ENCODE measurements at places on chromosomes 6 and 20.

- DNase-seq = no peak
Observed at GRCh38 chr20:40635971-40636370, 53.1 kb downstream of the MAFB start.

DNA sequence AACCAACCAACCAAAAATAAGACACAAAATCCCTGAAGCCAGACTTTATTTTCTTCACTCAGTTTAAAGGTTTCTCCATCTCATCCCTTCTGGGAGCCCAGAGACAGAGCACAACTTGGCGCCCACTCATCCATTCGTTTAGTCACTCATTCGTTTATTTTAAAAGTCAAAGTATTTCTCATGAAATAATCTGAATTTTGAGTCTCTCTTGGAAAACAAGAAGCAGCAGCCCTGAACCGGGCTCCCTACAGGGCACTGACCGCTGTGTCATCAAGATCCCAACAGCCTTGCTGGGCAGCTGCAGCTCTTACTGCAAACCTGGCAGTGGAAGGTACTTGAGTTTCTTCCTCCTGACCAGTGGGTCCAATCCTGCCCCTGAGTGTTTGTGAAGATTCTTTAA is 171.6 kb downstream of the THBS2 start:
- no peak for DNase-seq

DNA sequence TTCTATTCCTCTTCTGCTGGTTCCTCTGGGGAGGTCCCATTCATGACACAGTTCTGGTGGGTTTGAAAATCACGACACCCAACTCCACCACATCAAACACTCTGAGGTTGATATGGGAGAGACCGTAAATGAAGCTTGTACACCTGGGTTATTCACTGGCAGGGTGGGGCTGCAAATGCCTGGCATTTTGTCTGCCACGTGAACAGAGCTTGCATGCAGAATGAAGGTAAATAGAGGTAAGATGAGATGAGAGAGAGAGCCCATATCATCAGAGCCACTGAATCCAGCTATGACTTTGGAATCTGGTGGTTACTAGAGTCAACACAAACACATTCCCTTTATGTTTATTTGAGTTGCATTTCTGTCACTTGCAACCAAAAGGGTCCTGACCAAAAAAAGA is 97.4 kb downstream of the BANF2 start:
- DNase-seq = no peak

- no peak for DNase-seq
Observed at GRCh38 chr20:23923891-23924435, 44.4 kb upstream of the CST5 start.

GRCh38 chr20:23226612-23227265 is 123.9 kb upstream of the NXT1 start:
- DNase-seq = no peak

- no peak for DNase-seq
Observed at GRCh38 chr6:133312006-133312405, 70.8 kb downstream of the EYA4 start.

DNA sequence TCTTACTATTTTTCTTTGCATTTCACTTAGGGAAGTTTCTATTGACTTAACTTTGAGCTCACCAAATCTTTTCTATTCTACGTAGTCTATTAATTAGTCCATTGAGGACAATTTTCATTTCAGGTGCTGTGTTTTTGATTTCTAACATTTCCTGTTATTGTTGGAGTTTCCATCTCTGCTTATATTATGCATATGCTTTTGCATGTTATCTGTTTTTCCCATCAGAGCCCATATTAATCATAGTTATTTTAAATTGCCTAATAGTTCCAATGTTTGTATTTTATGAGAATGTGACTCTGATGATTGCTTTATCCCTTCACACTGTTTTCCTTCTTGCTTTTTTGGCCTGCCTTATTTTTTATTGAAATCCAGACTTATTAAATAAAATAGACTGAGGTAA is 414.5 kb upstream of the OPRM1 start:
- DNase-seq = no peak

- DNase-seq = no peak
Observed at GRCh38 chr6:156886409-156886808, 109.2 kb downstream of the ARID1B start.

- DNase-seq = no peak
Observed at GRCh38 chr6:63268574-63268973, 51.2 kb downstream of the LGSN start.

DNA sequence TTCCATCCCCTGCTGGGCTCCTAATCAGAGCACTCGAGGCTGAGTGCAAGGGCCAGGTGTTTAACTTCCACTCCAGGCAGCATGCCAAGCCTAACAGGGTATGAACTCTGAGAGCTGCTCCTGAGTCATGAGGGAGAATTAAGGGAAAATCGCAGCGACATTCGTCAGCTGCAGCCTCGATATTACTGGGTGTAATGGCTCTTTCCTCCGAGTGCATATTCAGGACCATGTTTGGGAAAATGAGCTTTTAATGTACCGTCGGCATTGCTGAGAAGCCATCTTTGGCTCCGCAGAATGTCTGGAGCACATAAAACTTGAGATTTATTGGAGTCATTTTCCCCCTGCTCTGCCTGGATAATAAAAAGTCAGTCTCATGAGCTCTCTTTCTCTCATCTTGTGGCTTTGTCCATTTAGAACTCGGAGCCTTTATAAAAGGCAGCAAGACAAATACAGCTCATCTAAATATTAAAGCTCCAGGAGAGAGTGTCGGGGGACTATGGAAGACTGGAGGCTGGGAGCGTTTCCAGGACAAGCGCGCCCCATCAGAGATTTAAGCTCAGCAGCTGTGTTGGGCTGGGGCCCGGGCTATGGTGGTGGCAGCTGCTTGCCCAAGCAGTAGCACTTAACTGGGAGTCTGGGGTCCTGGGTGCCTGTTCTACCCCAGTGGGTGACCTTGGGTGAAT is 103.7 kb downstream of the TOX2 start:
- no peak for DNase-seq

- no peak for DNase-seq
Observed at GRCh38 chr6:88366672-88367071, 200.5 kb upstream of the CNR1 start.

GRCh38 chr6:34522761-34523160 is 33.4 kb downstream of the SPDEF start:
- no peak for DNase-seq

DNA sequence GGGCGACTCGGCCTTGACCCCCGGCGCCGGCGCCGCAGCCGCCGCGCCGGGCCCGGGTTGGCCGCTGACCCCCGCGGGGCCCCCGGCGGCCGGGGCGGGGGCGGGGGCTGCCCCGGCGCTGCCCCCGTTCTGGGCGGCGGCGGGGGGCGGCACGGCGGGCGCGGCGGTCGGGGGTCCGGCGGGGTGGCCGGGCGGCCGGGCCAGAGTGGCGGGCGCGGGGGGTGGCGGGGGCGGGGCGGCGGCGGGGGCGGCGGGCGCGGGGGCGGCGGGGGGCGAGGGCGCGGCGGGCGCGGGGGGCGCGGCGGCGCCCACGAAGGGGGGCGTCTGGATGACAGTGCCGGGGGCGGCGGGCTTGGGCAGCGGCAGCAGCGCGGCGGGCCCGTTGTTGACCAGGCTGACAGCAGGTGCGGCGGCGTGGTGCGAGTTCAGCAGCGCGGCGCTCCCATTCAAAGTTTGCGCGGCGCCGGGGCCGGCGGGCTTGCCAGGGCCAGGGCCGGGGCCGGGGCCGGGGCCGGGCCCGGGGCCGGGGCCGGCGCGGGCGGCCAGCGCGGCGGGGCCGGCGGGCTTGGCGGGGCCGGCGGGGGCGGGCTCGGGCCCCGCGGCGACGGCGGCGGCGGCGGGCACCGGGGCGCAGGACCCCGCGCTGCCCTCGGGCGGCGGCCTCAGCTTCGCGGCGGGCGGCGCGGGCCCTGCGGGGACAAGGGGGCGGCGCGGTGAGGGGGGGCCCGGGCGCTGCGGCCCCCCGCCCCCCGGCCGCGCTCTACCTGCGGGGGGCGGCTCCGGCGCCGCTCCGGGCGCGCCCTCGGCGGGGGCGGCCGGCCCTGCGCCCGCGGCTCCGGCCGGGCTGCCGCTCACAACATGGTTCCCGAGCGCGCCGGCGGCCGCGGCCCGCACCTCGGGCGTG is 659 bp downstream of the TAF4 start:
- DNase-seq = no peak

DNA sequence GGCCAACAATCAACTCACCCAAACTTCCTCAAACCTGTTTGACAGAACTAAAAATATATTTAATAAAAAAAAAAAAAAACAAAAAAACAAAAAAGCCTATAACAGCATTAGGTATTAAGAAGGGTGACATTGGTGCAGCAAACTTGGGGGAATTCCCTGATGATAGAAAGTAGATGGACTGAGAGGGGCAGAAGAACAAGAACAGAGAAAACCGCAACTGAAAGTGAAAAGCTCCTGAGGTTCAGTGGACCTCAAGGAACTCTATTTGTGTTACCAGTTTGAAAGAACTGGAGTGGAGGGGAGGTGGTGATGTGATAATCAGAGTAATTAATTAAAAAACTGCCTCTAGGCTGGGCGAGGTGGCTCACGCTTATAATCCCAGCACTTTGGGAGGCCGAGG is 53.8 kb downstream of the MACROD2 start:
- no peak for DNase-seq

GRCh38 chr20:53839423-53840176 is 230.8 kb downstream of the BCAS1 start:
- no peak for DNase-seq

Measured in stimulated activated CD4-positive, alpha-beta T cell treated with anti-CD3 and anti-CD28 coated beads, Interleukin-1b, Interleukin-23, amount 100 ng/mL, for 1 hour (primary cell).